Hematopoietic multipotent progenitor cell treated with erythropoietin and hydrocortisone succinate and interleukin-3 and kit ligand, for 4 days (in vitro differentiated cells): ENCODE measurements at places on chromosomes 5 and 9.

- no peak for DNase-seq
Observed at GRCh38 chr5:33937707-33938506, 1.7 kb downstream of the RXFP3 start.

DNA sequence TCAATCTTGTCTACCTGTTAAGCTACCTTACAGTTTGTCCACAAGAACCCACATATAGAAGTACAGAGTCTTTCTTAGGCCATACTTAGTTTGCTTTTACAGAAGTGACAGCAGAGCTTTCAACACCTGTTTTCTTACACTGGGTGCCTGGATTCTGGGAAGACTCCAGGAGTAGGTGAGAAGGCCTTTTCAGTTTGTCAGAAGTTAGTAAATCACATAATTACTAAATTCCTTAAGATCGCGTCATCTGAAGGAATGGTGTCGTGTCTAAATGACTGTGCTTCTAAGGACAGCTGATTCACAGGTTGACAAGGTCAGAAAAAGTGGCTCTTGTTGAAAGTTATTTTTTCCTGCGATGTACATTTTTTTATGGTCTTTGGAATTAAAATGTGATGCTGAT lies 97.0 kb upstream of the FAM120A start:
- no peak for DNase-seq

GRCh38 chr5:129746876-129747275 lies 1.0 kb upstream of the MINAR2 start:
- DNase-seq, result no peak

- no peak for DNase-seq
Observed at GRCh38 chr9:26504057-26504456, 388.5 kb downstream of the CAAP1 start.

DNA sequence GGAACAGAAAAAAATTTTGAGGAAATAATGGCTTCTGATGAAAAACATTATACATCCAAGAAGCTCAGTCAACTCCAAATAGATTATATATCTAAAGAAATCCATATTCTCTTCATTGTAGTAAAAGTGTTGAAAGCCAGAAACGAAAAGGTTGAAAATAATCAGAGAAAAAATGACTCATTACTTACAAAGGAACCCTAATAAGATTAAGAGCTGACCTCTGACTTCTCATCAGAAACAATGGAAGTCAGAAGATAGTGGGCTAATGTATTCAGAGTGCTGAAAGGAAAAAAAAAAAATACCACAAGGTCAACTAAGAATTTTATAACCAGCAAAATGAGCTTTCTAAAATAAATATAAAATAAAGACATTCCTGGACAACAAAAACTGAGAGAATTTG lies 60.0 kb downstream of the HSD17B4 start:
- DNase-seq, result peak; percentile 8

GRCh38 chr5:177446200-177447065 lies at the start of gene PRR7:
TSS of gene PRR7 (plus strand) at chr5:177446814. CDS start at chr5:177455068, 8,254 bp downstream.
- DNase-seq, result peak; percentile 83

DNA sequence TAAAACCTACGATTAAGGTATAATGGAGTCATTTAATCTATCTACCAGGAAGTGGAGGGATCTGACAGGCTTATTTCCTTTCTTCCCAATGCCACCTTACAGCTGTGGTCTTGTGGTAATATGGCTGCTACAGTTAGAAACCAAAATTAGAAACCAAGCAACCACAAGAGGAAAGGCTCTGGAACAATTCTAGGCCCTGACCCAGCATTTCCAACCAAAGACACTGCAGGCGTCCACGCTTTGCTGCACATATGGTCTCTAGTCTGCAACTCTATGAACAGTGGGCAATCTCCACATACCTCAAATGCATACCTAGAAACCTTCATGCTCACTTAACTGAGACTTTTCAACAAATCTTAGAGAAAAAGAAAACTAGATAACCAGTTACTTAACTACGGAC lies 339.1 kb downstream of the NFIB start:
- peak; percentile 28 for DNase-seq

DNA sequence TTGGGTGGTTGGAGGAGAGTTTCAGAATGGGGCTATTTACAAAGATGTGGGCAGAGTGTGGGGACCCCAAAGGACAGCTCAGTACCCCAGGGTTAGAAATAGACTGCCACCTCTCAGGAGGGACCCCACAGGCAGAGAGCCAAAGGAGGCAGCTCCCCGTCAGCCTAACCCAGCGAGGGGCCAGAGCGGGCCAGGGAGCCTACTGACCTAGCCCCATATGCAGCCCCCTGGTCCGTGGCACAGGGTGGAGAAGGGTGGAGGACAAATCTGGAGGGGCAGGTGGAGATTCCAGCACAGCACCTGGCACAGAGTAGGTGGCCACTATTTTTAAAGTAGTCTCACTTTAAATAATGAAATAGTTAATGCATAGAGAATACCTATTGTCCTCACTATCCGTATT lies 67.2 kb upstream of the ANGPTL2 start:
- DNase-seq, result no peak

GRCh38 chr5:61482980-61483379 lies 150.9 kb downstream of the ZSWIM6 start:
- peak; percentile 7 for DNase-seq

DNA sequence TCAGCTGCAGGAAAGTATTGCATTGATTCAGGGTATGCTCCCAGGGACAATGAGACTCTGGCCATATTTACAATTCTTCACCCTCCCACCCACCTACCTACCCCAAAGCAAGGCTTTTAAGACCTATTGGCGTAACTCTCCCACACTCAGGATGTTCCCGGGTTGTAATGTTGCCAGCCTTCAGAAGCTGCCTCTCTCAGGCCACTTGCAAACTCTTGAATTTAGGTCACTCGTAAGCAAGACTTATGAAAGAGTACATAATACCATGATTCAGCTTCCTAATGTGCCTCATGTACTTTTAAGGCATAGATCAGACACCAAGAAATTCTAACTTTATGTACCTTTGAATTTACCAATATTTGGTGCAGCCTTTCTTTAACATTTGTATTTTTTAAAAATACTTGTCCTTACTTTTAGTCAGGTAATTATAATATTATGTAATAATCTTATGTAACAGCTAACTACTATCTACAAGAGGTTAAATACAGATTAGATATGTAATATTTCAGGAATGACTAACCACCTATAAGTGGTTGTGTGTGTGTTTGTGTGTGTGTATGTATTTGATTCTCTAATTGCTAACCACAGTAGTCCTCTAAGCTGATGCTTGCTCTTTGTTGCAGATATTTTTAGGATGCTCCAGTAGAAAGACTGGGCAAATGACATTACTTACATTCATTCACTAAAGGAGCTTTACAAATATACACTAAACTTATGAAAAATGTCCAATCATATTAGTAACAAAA lies 630.5 kb upstream of the MEF2C start:
- DNase-seq, result no peak

- no peak for DNase-seq
Observed at GRCh38 chr5:35331956-35332950, 102.0 kb upstream of the PRLR start.

DNA sequence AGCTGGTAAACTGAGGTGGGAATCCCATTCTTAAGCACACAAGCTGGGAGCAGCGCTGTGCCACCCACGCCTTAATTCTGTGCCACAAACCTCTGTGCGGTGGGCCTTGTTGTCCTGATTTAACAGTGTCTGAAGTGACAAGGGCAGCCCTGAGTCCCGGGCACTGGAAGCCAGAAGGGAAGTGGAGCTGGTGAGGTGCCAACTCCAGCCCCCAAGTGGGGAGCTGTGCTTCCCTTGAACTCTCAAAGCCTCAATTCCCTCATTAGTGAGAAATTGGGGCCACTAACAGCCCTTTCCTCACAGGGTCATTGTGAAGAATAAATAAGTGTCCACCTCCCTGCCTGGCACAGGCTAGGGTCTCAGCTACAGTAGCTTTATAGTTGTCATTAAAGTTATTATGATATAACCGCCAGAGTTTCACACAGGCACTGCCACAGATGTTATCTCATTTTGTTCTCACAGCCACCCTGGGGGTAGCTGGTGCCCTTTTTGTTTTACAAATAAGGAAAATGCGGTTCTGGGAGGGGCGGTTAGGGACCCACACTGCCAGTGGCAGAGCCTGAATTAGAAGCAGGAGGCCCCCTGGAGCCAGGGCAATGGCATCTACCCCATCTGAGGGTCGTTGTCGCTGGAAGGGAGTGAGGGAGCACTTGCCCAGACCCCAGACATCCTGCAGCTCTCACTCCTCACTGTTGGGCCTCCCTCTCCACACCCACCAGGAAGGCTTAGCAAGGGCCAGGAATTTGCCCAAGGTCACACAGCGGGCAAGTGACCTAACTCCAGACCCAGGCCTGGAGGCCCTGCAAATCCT lies 2.1 kb upstream of the TLX3 start:
- peak; percentile 68 for DNase-seq

- DNase-seq, result no peak
Observed at GRCh38 chr5:73436535-73437100, 12.0 kb downstream of the FOXD1 start.

- DNase-seq, result no peak
Observed at GRCh38 chr5:36755920-36756488, 120.6 kb upstream of the NIPBL start.

GRCh38 chr9:69876981-69877380 lies 56.4 kb downstream of the CFAP95 start:
- no peak for DNase-seq

DNA sequence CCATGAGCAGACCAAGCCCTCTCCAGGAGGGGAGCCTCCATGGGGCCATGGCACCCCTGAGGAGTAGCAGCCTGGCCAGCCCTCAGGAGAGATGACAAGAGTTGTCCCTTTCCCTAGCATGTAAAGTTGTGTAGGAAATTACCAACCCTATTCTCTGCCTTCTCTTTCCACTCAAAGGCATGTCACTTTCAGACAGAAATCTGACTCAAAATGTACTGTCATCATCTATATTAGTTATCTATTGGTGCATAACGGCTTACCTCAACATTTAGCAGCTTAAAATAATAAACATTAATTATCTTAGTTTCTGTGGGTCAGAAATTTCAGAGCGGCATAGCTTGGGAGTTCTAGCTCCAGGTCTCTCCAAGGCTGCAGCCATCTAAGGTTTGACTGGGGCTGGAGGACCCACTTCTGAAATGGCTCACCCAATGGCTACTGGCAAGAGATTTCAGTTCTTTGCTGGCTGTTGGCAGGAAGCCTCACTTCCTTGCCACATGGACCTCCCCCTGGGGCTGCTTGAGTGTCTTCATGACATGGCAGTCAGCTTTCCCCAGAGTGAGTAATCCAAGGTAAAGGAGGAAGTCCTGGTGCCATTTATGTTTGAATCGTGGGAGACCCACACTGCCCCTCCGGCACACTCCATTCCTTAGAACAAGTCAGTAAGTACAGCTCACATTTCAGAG lies 632.3 kb downstream of the CCDC171 start:
- DNase-seq, result peak; percentile 4

DNA sequence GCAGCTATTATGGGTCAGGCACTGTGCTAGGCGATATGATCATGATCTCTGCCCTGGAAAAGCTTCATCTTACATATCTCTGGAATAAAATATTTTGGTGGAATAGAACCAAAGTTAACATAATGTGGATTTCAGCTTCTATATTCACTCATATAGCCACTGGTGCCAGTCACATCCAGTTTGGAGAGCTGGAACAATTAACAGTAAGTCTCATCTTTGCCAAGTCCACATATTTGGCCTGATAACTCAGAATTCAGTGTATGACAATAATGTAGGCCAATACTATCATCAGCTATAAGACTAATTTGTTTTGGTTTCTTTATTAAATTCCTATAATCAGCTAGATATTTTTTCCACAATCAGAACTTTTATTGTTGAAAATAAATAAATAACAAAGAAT lies 5.9 kb upstream of the FAM13B start:
- DNase-seq, result no peak

DNA sequence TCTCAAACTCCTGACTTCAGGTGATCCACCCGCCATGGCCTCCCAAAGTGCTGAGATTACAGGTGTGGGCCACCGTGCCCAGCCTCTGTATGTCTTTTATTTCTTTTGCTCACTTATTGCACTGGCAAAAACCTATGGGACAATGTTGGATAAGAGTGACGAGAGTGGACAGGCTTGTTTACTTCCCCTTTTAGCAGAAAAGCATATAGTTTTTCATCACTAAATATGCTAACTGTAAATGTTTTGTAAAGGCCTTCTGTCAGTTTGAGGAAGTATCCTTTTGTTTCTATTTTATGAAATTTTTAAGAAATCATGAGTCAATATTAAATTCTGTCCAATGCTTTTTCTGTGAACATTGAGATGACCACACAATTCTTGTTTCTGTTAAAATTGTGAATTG lies 103.3 kb downstream of the AUH start:
- DNase-seq, result peak; percentile 60

GRCh38 chr9:94993821-94994165 lies 267.3 kb downstream of the AOPEP start:
- DNase-seq, result no peak

DNA sequence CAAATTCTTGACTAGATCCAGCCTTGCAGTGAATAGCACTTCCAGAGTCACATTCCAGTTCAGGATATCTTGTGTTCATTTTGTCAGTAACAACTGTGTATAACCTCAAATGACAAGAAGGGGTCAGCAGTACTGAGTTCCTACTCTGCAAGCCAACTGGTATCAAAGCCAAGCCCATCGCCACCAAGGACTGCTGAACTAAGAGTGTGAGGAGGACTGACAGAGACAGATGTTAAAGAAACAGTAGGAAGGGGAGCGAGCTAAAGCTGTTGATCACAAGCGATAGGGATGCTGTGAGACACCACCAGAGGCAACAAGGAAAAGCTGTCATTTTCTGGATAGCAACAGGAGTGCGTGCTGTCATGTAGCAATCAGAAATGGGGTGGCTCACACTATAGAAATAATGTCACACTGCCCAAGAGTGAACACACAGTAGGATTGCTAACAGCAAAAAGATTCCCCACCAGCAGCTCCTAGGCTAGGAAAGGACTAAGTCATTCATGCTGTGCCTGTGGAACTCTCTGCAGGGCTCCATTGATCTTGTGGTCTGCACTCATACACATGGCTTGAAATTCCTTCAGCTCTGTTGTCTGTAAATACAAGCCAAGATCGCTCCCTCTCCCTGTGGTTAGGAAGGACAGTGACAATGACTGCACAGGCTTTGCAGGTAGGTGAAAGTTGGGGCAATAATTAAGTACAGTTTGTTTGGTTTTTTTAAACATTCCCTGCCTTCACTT lies 658.6 kb downstream of the NR2F1-AS1 start:
- no peak for DNase-seq

DNA sequence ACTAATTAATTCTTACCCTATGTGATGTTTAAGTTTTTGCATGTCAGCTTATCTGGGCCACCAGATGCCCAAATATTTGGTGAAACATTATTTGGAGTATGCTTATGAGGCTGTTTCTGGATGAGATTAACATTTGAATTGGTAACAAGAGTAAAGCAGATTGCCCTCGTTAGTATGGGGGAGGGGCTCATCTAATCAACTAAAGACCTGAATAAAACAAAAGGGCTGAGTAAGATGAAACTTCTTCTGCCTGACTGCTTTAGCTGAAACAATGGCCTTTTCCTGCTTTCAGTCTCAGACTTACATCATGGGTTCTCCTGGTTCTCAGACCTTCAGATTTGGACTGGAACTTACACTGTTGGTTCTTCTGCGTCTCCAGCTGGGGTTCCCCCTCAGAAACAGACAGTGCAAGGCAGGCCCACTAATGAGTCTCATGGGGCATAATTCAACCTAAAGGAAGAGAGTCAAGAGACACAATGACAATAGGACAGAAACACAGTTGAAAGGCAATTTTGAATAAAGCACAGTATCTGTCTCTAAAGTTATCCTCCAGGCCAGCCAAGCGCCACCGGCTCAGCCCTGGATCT lies 288.4 kb downstream of the CAAP1 start:
- DNase-seq, result no peak
